ACHN (cell line): ENCODE measurements at places on chromosomes 6 and 20.

DNA sequence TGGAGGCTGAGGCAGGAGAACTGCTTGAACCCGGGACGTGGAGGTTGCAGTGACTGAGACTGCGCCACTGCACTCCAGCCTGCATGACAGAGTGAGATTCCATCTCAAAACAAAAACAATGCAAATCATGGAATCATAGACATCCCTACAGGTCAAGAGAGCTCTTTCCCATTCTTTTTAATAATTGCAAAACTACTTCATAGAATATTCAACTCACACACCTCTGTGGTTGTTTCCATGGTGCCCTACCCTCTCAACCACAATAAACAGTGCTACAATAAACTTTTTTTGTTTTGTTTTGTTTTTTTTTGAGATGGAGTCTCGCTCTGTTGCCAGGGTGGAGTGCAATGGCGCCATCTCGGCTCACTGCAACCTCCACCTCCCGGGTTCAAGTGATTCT is 11.8 kb upstream of the ADNP start:
- DNase-seq, result no peak

- no peak for DNase-seq
These were observed 6.8 kb downstream of the TFAP2B start for GRCh38 chr6:50825375-50826036.

- DNase-seq, result no peak
These were observed 37.5 kb downstream of the ELMO2 start for GRCh38 chr20:46368902-46369268.

DNA sequence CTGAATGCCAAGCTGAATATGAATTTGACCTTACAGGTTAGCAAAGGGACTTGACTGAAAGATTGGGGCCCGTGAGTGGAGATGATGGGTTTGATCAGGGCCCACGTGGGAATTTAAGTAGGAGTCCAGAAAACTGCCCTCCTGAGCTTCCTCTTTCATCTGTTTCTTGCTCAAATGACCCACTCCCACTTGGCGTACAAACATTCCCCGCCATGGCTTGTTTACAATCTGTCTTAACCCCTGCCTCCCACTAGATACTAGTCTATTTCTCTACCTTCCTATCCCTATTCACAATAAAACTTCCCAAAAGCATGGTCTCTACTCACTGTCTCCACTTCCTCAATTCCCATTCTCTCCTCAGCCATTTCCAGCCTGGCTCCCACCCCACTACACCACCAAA is 9.4 kb downstream of the MMP9 start:
- DNase-seq, result no peak

- DNase-seq, result no peak
These were observed 35.8 kb upstream of the FAM83D start for GRCh38 chr20:38890497-38890818.

DNA sequence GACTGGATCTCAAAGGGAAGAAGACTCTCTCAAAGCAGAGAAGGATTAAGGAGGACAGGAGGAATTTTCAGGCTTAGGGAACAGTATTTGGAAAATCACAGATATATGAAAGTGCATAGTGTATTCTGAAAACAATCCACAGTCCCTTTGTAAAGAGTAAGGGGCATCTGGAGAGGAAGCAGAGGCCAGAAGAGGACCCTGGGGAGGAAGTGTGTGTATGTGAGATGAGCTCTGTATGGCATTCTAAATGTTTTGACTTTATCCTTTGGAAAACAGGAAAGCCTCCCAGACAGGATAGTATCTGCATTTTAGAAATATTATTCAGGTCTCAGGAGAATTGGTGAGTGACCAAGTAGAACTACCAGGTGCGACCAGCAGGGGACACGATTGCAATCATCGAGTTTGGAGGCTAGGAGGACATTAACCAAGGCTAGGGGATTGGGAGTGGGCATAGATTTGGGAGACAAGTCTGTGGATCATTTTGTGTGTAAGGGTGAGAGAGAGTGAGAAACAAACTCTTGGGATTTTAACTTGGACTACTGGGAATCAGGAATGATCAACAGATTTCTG is 38.3 kb upstream of the FAM184A start:
- DNase-seq, result no peak

DNA sequence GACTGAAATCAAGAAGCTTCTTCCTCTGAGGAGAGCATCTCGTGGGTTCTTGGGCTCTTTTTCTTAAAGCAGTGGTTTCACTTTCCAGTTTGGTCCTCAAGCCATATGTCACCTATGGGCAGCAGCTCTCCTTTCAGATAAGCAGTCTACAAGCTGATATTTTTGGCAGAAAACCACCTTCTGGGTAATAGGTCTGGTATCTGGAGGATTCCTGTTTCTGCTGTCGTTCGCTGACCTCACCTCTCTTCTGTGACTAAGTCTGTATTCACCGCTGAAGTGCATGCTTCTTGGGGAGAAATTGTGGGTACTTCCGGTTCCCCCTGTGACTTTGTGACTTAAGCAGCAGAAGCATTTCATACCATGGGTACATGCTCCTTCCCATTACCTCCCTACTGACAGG is 193.6 kb downstream of the EDN1 start:
- peak; percentile 68 for DNase-seq

GRCh38 chr6:125197795-125198269 is 44.3 kb downstream of the TPD52L1 start:
- DNase-seq, result peak; percentile 70

DNA sequence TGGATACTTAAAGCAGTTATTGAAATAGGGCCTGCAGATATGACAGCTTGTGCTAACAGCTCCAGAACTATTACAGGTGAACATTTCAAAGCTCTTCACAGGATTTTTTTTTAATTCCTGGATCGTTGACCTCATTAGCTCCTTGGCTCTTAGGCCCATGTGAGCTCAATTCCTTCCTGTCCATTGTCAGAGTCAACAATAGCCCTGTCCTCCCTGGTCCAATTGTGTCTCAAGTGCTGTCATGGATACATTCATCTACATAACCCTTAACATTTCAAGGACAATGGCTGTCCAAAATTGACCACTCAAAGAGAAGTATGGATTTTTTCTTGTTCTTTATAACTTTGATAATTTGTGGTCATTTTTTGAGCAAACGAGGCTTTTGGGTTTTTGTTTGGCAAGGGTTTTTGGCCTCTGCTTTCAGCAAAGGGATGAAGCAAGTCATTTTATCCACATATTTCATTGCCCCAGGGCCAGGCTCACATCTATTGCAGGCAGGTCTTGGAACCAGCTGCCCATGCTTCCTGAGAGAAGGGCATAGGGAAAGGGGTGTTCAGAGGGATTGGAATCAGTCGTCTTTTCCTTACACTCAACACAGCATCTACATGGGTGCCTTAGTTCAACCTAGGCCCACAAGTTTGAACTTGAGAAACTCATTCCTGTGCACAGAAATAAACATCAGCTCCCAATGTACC is 282.1 kb downstream of the TPBG start:
- DNase-seq, result no peak

GRCh38 chr6:11067348-11067747 is 23.2 kb upstream of the ELOVL2 start:
- DNase-seq, result no peak

DNA sequence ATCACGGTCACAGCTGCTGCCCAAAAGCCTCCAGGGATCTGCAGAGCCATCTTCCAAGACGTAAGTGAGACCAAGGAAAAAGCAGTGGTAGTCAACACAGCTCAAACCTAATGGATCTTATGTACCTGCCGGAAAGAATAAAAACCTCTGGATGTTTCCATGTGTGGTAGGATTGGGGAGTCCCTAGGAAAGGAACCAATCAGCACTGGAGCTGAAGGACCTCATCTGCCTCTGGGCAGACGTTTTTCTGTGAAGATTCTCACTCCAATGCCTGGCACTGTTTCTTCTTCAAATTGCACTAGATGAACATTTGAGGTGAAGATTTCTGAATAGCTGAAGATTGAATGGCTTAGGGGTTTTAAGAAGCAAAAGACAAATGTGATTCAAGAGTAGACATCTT is at the start of gene HLA-DQB2:
Gene HLA-DQB2 (minus strand): TSS at position 112 of the 400 bp plus-strand sequence. CDS start 62 bp downstream, at position 50.
- no peak for DNase-seq

- no peak for DNase-seq
These were observed 180.9 kb downstream of the ARID1B start for GRCh38 chr6:156957931-156958547.

DNA sequence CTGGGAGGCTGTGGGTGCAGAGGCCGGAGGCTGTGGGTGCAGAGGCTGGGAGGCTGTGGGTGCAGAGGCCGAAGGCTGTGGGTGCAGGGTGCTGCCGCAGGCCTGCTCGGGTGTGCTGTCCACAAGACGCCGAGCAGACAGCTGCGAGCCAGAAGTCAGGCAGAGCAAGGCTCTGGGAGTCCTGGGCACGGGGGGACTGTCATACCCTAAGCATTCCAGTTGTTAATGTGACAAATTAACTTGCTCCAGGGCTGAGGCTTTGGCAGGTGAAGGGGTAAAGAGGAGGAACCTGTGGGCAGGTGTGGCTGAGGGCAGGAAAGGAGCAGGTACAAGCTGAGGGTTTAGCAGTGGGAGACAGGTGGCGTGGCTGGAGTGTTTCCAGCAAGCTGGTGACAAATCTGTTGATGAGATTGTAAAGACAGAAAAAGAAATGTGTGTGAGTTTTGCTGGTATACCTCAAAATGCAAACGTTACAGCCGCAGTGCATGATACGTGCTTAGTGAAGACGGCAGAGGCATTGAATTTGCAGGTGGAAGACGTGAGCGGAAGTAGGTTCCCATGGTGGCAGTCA is 14.2 kb upstream of the ADRM1 start:
- DNase-seq, result no peak

GRCh38 chr6:119218548-119218947 is 131.0 kb downstream of the MAN1A1 start:
- no peak for DNase-seq

- DNase-seq, result no peak
These were observed 16.4 kb downstream of the TGM6 start for GRCh38 chr20:2397091-2397490.
